Nephron progenitor cell (in vitro differentiated cells): ENCODE measurements at places on chromosomes 7 and 10.
A peak's percentile ranks its signal among the peaks of the same experiment; 100 is the strongest.

GRCh38 chr10:35435824-35436223 is 99.5 kb downstream of the CCNY start:
- DNase-seq, result no peak

DNA sequence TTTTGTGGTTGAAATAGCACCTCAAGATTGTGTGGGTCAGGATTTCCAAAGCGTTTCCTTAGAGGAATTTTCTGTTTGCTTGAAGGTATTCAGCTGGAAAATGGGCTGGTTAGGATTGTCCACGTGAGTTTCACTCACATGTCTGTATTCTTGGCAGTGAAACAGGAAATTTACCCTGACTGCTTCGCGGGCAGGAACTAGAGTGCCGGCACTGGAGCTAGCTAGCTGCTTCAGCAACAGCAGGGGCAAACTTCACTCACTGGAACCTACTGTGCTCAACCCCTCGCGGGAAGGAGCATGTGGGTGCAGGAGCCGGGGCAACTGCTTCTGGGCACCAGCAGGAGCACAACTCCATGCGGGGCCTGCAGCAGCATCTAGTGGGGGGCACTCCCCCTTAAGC is 38.0 kb upstream of the RTKN2 start:
- no peak for DNase-seq

DNA sequence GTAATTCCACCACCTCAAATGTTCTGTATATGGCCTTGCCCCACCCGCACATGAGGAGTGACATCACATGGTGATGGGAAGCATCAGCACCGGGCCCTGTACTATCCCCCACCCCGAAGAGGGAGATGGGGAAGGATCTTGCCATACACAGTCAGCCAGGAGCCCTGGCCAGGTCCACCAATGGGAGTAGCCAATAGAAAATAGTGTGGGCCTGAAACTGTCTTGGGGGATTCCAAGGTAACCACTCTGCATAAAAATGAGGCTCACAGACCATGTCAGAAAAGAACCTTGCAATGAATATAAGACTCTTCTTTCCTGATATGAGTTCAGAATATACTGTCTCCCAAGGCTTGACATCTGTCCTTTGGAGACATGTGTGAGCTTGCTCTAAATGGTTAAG is 51.1 kb downstream of the ADRB1 start:
- no peak for DNase-seq

- no peak for DNase-seq
These were observed 33.4 kb downstream of the PTPN12 start for GRCh38 chr7:77570330-77571011.

GRCh38 chr7:74012842-74013249 is 15.1 kb upstream of the ELN start:
- DNase-seq, result no peak

- DNase-seq, result peak; percentile 56
These were observed 221.3 kb downstream of the ARHGAP12 start for GRCh38 chr10:31707093-31708039.

DNA sequence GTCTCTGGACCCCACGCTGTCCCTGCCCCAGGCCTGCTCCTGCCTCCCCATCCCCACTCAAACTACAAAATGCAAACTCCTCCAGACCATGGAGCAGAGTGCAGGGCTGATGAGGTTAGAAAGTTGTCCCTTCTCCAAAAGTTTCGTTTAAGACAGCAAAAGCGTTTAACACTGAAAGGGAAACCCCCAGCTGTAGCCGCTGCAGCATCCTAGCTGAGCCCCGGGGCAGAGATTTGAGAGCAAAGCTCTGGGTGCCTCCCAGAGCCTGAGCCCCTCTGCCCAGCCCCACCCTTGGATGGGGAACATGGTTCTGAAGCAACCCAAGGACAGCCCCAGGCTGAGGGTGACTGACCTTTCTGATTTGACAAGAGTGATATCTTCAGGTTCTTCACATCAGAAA is 52.8 kb upstream of the ENO4 start:
- no peak for DNase-seq

- DNase-seq, result no peak
These were observed 258.7 kb upstream of the SLC26A5 start for GRCh38 chr7:103704701-103705100.

DNA sequence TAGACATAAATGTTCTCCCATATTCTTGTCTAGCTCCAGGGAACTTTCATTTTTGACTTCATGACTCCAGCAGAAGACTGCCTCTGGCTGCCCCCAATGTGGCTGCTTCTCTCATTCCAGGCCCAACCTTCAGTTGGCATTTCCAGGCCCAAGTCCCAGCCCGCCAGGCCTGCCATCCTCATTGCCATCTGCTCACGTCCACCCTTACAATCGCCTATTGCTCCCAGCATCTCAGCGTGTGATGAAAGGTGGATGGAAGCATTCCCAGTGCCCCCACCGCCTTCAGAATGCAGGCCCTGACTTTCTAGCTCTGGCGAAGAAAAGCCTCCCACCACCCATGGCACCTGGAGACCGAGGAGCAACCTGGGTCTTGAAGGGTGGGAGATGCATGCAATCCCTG is 132.1 kb upstream of the LANCL2 start:
- no peak for DNase-seq

- no peak for DNase-seq
These were observed 197.5 kb downstream of the PTN start for GRCh38 chr7:137146012-137146455.

DNA sequence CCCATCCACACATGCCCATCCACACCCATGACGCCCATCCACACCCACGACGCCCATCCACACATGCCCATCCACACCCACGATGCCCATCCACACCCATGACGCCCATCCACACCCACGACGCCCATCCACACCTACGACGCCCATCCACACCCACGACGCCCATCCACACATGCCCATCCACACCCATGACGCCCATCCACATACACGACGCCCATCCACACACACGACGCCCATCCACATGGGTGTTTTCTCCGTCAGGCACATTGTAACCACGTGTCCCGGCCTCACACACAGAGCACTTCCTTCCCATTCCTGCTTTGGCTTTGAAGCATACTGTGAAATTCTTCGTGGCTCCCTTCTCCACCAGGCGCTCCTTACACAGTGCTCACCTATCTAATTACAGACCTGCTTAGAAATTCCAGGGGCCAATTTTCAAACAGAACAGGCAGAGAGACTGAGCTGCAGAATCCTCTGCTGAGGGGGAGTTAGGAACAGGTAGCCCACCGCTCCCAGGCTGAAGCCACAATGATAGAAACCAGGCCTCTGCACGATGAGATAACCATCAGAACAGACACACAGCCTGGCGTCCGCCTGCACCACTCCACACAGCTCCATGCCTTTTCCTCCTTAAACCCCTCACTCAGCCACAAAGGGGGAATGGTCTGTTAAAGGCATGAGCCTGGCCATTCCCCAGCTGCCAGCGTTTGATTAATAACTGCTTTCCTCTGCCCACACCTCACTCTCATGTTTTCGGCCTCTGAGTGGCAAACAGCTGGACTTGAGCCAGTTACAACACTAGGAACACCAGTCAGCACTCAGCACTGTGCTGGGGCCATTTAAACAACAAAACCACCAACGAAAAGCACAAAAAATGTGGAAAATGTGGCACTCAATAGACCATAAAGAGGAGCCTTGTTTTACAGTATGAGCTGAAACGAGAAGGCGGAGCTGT is 501.6 kb downstream of the PTPRN2 start:
- DNase-seq, result no peak

DNA sequence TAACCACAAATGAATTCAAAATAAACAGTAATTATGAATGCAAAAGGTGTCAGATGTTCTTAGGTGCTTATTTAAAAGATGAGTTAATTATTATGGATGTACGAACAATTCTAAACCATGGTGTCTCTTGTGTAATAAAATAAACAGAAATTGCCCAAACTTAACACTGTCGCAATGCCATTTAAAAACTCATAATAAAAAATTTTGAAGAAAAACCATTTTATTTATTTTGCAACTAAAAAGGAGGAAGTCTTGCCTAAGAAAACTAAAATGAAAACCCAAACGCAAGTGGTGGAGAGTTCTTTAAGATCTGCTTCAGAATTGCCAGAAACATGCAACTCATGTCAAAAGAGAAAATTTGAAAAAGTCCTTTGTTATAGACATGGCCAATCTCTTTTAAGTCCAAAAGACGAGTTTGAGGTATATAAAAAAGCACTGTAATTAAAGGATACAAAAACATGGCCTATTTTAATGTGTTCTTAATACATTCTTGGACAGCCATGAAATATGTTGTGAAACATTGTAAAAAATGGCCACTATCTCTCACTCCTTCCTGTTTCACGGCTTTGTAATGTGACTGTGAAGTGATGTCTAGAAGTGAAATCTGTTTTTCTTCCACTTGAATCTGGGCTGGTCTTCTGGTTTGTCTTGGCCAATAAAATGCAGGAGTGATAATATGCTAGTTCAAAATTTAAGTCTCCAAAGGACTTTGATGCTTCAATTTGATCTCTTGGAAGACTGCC is 322.9 kb downstream of the PRPF18 start:
- no peak for DNase-seq

DNA sequence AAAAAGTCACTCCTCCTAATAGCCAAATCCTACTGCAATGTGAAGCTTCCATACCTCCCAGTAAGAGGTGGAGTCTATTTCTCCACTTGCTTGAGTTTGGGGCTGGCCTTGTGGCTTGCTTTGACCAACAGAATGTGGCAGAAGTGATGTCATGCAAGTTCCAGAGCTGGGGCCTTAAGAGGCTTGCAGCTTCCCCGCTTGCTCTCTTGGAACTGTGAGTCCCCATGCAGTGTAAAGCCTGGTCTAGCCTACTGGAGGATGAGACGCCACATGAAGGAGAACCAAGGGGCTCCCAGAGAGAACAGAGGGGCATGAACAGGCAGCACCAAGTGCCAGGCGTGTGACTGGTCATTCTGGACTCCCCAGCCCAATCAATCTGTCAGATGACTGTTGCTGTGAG is 58.6 kb upstream of the OPALIN start:
- no peak for DNase-seq

DNA sequence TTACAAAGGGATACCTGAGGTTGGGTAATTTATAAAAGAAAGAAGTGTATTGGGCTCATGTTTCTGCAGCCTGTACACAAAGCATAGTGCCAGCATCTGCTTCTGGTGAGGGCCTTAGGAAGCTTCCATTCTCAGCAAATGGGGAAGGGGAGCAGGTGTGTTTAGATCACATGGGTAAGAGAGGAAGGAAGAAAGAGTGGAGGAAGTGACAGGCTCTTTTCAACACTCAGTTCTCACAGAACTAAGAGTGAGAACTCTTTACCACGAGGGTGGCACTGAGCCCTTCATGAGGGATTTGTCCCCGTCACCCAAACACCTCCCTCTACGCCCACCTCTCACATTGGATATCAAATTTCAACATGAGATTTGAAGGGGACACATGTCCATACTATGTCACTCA is 506 bp upstream of the FAM170B start:
- no peak for DNase-seq

DNA sequence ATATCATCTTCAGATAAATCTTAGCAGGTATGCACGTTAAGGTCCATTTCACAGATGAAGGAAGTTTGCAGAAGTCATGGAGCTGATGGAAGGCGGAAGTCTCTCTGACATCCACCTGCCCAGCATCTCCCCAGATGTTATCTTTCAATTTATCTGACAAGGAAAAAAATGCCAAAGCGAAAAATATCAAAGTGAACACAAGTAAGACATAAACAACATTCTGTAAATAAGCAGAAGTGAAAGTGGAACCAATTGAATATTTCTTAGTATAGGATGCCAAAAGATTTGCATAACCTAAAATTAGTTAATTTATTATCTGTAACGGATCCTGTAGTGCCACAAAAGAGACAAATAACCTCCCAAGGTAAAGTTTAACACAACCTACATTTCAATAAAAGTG is 73.6 kb upstream of the NEBL start:
- DNase-seq, result no peak

GRCh38 chr7:106589198-106589879 is 71.6 kb downstream of the CCDC71L start:
- no peak for DNase-seq

GRCh38 chr7:84176716-84177115 is 17.9 kb downstream of the SEMA3A start:
- no peak for DNase-seq

GRCh38 chr7:98562381-98562823 is 54.7 kb upstream of the NPTX2 start:
- no peak for DNase-seq

GRCh38 chr10:95337423-95338160 is 46.8 kb upstream of the PDLIM1 start:
- peak; percentile 39 for DNase-seq

DNA sequence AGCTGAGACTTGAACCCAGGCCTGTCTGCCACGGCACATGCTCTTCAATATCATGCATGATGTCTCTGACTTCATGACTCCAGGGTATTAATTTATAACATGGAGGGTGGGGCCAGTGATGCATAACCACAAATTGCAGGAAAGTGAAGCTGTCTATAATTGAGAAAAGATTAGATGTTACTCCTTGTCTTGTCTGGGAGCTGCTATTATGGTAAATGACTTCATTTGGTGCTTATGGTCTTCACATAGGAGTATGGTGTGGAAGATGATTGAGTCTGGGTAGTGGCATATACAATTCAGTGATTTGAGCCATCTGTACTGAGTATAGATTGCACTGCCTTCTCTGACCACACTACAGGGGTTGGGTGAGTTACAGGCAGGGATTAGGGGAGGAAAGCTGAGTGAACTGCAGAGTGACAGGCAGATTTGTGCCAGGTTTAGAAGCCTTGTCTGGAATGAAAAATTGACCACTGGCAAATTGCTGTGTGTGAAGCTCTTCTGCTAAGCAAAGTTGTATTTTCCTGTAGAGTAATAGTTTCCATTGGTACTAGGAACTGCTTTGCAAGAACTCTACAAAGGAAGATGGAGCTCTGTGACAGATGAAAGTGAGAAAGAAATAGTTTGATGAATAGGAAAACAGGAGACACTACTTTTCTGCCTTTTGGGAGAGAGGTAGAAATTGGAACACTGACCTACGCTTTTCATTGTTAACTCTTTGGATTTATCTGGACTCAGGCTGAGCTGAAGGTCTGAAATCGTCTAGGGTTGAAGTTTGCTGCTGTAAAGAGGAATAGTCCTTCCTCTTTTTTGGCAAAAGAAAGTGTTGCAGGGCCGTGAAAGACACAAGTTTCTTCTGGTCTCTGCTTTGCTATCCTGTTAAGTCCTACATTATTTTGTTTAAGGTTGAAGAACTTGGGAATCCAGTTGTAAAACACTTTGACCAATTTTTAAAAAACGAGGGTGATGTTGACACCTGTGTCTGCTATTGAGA is 2.7 kb downstream of the SND1 start:
- DNase-seq, result no peak
